GF-D8 (cell line): ENCODE measurements at places on chromosomes 13 and 19.

- no peak for DNase-seq
Measured at GRCh38 chr13:99331881-99332293, 24.7 kb upstream of the GPR183 start.

GRCh38 chr19:31120952-31121351 lies 228.3 kb downstream of the TSHZ3 start:
- DNase-seq, result no peak

GRCh38 chr19:38974624-38975213 lies 823 bp downstream of the FBXO17 start:
- no peak for DNase-seq

DNA sequence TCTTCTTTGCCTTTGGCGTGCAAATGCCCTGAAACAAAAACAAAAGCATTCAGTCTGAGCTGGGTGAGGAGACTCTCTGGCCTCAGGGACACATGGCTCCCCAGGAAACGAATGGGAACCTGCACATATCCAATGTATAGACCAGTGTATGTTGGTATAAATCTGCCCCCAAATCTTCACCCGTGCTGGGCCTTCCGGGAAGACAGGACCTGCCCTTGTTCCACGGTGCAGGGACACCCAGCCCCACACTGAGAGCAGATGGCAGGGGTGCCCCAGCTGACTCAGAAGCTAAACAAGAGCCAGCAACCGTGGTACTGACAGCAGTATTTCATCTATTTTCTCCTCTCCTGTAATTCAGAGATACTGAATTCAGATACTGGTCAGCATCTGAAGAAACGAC lies 42.4 kb downstream of the CARS2 start:
- no peak for DNase-seq

GRCh38 chr19:48760504-48761205 lies 5.3 kb downstream of the FGF21 start:
- no peak for DNase-seq

- no peak for DNase-seq
Measured at GRCh38 chr19:47839913-47840312, 18.2 kb downstream of the CRX start.

- no peak for DNase-seq
Measured at GRCh38 chr13:78787190-78787589, 128.2 kb upstream of the OBI1 start.

DNA sequence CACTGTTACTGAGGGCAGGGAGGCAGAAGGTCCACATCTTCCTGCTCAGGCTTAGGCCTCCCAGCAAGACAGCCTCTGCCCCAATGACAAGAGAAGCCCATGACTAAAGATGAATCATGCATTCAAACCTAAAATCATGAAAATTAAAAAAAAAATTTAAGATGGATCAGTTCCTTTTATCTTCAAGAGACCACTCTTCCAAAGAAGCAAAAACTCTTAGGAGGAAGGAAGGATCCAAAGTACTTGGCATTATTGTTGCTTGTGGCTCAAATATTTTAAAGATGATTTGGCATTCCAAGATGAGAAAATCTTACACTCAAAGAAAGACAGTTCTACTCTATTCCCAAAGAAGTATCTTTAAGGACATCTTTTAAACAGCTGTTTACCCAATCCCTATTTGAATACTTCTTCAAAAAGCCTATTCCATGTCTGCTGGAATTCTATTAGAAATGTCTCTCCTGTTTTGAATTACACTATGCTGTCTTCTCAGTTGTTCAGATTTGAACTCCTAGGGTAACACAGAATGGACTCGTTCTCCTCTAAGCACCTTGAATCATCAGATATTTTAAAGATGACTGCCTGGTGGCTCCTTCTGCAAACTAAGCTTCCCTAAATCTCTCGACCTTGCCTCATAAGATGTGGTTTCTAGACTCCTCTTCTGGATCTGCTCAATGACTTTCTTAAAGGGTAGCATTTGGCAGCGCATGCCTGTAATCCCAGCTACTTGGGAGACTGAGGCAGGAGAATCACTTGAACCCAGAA lies 7.0 kb downstream of the SERP2 start:
- DNase-seq, result no peak

DNA sequence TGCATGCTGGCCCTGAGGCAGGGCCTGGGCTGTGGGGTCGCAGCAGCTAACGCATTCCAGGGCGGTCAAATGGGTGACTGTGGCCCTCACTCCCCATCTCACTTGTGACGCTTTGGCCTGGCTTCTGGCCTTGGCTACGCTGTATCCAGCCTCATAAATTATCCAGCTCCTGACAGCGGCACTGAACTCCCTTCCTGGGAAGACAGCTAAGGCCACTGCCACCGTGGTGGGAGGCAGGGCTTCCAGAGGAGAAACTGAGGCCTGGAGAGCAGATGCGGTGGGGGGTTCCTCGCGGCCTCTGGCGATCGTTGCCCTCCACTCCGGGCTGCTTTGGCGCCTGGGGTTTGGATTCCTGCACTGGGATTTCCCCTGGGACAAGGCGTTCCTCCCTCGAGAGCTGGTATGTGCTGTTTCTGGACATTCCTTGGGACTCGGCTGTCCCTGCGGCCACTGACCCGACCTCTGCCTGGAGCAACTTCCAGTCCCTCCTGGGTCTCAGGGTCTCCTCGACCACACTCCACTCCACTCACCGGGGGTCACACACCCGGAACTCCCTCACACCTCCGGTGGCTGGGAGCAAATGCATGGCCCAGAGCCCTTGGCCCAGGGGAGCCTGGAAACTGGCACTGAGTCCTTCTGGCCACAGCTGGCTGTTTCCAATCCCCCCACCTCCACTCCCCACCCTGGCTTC lies 3.4 kb downstream of the TBXA2R start:
- DNase-seq, result no peak

- no peak for DNase-seq
Measured at GRCh38 chr13:65719831-65720230, 1510.3 kb downstream of the PCDH9 start.

DNA sequence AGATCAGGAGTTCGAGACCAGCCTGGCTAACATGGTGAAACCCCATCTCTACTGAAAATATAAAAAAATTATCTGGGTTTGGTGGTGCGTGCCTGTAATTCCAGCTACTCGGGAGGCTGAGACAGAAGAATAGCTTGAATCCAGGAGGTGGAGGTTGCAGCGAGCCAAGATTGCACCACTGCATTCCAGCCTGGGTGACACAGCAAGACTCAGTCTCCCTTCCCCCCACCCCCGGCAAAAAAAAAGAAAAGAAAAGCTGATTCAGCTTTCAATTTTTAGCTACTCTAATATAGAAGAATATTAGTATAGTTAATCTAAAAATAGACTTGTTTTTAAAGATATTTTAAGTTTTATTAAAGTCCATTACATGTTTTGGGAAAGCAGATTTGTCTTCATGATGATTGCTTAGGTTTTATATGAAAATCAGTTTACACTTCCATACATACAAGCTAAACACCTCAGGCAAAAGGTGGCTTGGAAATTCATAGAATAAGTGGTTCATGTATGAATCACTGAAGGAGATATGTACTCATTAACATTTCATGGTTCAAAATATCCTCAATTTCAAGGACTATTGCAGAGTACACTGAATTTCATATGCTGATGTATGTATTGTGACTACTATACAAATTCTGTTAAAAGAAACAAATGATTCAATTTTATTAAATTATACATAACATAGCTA lies 165.2 kb downstream of the TDRD3 start:
- DNase-seq, result no peak

DNA sequence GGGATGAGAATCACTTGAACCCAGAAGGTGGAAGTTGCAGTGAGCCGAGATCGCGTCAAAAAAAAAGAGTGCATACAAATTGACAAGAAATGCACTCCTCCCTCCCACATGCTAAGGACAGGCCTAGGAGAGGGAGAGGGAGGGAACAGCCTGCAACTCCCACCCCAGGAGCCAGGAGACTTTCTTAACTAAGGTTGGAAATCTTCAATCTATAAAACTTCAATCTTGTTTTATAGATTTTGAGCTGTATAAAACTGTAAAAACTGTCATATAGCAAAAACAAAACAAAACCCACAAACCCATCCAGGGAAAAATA lies 1.3 kb upstream of the SYCN start:
- DNase-seq, result no peak

GRCh38 chr13:39209731-39210531 lies 171.7 kb downstream of the NHLRC3 start:
- no peak for DNase-seq

DNA sequence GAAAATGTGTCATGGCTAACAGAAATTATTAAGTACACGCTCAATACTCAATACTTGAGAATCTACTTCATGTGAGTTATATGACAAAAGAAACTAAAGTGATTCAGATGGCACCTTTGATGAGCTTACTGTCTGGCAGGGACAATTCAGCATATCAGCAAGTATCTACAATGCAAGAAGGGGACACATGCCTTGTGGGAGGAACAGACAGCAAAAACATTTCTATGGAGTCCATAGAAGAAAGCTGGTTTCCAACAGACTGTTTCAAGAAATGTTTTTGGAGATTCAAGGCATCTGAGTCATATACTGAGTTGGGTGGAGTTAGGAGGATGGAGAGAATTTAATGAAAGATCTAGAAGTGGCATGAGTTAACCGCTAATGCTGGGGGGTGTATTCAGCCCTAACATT lies 54.7 kb downstream of the MBNL2 start:
- DNase-seq, result no peak

GRCh38 chr13:45143346-45143751 lies 23.0 kb downstream of the GTF2F2 start:
- no peak for DNase-seq

GRCh38 chr13:82833923-82834322 lies 1048.4 kb downstream of the SLITRK1 start:
- DNase-seq, result no peak

- no peak for DNase-seq
Measured at GRCh38 chr13:72290962-72291681, 424.1 kb upstream of the DACH1 start.

DNA sequence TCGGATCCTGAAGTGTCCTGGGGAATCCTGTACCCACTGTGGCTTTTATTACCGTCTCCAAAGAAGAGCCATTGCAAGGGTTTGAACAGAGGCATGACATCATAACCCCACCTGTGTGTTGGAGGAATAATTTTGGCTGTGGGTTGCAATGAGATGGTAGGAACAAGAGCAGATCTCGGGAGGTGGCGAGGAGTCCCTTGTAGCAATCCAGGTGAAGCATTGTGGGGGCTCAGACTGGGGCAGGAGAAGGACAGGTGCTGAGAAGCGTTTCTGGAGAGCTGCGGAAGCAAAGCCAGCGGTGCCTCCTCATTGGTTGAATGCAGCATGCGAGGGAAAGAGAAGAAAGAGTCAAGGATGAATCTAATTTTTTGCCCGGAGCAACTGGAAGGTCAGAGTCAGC lies 382.4 kb downstream of the EFNB2 start:
- DNase-seq, result no peak

DNA sequence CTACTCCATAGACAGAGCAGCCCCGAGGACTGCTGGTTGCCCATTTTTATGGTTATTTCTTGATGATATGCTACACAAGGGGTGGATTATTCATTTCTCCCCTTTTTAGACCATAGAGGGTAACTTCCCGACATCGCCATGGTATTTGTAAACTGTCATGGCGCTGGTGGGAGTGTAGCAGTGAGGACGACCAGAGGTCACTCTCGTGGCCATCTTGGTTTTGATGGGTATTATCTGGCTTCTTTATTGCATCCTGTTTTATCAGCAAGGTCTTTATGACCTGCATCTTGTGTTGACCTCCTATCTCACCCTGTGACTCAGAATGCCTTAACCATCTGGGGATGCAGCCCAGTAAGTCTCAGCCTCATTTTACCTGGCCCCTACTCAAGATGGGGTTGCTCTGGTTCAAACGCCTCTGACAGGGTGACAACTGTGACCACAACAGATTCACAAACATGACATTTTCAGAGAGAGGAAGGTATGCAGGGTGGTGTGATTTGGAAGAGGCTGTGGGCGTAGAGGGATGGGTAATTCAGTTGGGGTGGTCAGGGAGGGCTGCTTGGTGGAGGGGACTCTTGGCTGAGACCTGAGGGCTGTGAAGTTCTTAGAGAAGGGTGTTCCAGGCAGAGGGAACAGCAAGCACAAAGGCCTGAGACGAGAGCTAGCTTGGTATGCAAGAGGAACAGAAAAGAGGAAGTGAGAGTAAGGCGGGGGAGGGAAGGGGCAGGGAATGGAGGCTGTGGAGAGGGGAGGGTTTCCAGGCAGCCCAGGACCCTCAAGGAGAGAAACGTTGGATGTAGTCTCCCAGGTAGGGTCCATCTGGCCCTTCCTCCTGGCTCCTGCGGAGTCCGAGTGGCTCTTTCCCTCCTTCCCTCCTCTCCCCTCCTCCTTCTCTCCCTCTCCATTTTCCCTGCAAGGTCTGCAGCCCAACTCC lies 23.5 kb downstream of the FAM187B start:
- DNase-seq, result peak; percentile 31

- no peak for DNase-seq
Measured at GRCh38 chr19:41324921-41325639, 15.1 kb downstream of the CCDC97 start.

DNA sequence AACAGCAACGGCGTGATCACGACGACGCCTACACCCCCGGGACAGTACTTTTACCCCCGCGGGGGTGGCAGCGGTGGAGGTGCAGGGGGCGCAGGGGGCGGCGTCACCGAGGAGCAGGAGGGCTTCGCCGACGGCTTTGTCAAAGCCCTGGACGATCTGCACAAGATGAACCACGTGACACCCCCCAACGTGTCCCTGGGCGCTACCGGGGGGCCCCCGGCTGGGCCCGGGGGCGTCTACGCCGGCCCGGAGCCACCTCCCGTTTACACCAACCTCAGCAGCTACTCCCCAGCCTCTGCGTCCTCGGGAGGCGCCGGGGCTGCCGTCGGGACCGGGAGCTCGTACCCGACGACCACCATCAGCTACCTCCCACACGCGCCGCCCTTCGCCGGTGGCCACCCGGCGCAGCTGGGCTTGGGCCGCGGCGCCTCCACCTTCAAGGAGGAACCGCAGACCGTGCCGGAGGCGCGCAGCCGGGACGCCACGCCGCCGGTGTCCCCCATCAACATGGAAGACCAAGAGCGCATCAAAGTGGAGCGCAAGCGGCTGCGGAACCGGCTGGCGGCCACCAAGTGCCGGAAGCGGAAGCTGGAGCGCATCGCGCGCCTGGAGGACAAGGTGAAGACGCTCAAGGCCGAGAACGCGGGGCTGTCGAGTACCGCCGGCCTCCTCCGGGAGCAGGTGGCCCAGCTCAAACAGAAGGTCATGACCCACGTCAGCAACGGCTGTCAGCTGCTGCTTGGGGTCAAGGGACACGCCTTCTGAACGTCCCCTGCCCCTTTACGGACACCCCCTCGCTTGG lies 966 bp downstream of the JUNB start:
- peak; percentile 59 for DNase-seq

DNA sequence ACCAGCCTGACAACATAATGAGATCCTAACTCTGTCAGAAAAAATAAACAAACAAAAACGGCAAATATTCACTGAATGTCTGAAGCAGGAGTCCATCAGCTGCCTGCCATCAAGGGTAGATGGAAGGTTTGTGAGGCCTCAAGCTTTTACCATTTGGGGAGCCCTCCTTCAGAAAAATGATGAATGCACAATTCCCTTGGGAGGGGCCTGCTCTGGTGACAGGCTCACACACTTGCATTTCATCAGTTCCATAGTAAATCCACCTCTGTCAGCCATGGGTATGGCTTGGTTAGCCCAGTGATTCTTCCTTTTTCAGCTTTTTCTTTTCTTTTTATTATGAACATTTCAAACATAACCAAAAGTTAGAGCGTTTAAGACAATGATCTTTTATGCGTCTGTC lies 26.3 kb upstream of the KATNAL1 start:
- no peak for DNase-seq

GRCh38 chr19:51145916-51146493 lies 3.9 kb downstream of the SIGLEC7 start:
- DNase-seq, result no peak

GRCh38 chr19:27846944-27847343 lies 1366.0 kb downstream of the UQCRFS1 start:
- no peak for DNase-seq
